OCI-M1 (cell line): ENCODE measurements at places on chromosomes 16 and 17.

DNA sequence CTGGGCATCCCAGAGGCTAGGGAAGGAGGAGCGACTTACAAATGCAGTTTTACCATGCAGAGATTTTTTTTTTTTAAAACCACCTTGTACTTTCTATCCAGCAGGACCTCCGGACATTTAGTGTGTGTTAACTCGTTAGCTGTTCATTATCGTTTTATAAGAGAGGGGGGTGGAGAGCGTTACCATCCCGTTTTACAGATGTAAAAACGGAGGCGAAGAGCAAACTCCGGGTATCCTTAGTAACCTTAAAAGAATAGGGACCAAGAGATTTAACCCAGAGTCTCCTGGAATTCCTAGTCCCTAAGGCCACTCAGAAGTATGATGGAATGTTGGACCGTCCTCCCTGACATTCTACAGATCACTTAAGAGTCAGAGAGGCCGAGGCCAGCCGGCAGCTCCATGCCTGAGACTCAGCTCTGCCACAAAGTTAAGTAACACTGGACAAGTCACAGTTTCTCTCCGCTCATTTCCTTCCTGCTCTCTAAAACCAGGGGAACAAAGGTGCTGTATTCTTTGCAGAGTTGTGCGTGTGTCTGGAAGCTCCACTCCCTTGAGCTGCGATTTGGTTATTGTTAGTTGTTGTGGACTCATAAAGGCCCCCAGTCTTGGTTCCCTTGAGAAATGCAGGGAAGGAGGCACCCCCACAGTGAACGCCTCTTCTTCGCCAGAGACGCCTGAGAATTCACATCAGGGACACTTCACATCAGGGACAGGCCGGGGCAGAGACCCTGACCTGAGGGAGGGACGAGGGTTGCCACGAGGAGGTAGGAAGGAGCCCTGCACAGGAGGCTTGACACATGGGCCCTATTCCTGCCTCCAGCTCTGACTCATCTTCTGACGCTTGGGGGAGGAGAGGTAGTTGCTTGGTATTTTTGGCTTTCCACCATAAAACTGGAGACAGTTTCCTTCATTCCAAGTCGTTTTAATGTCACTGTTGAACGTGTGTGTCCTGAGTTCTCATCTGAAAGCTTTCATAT, 1.2 kb downstream of the DUSP14 start:
- peak; percentile 68 for DNase-seq

DNA sequence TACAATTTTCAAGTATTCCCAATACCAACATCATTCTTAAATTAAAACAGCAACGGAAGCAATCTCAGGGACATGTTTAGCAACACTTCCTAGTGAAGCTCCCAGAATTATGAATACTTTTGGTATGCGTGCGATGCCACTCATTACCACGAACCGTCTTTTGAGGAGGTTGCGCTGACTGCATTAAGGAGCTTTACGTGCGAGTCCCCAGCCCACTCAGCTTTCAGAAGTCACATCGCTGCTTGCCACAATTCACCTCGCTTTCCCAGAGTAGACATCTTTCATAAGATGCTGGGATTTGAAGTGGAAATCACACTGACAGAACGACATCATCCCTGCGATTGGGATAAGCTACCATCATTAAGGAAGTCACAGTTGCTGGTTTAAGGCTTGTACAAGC, 441.6 kb upstream of the HSBP1 start:
- no peak for DNase-seq

DNA sequence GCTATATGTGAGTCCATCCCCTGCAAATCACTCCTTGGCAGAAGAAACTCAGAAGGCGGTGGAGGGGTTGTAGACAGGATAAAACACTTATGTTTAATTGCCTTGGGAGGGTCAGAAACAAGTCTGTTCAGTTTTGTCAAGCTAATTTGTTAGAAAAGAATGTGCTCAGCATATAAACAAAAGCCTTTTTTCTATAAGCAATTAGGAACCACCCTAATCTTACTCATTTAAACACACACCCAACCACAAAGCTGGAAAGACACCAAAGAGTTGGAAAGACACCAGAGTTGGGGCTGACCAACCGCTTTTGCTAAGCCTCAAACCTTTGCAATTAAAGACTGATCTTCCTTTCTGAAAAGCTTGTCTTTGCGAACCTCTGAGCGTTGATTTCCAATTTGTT, 439.2 kb upstream of the ERCC4 start:
- no peak for DNase-seq

GRCh38 chr17:32828822-32829221, 48.1 kb downstream of the MYO1D start:
- no peak for DNase-seq

DNA sequence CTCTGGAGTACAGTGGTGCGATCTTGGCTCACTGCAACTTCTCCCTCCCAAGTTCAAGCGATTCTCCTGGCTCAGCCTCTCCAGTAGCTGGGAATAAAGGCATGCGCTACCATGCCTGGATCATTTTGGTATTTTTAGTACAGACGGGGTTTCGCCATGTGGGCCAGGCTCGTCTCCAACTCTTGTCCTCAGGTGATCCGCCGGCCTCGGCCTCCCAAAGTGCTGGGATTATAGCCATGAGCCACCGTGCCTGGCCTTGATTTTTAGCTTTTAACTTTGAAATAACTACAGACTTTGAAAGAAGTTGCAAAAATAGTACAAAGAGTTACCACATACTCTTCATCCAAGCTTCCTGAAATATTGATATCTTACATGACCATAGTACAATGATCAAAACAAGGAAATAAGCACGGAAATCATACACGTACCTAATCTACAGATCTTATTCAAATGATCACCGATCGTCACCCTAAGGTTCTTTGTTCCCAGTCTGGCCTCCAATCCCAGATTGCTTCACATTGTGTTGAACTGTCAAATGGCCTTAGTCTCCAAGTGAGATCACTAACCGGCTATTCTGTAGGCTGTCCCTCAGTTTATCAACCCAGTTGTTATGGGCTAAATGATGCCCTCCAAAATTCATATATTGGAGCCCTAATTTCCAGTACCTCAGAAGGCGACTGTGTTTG, 18.4 kb downstream of the NPIPA1 start:
- no peak for DNase-seq

GRCh38 chr17:329784-330420, 22.7 kb downstream of the RPH3AL start:
- DNase-seq = peak; percentile 38

DNA sequence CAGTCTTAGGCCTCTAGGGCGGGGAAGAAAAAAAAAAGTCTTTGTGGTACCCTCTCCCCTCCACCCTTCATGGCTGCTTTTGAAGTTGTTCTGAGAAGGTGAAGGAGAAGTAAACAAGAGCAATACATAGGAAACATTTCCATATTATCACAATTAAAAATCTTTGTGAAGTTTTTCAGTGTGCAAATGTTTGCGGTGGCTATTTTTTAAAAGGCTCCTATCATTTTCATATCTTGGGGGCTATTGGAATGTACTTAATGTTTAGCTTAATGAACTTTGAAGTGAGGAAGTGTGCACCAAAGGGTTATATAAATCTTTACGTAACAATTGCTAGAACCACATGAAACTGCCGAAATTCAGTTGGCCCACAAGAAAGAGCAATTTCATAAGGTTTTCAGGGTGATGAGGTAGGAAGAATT, 7.6 kb downstream of the NOL11 start:
- DNase-seq = no peak

- DNase-seq = no peak
Observed at GRCh38 chr16:82082543-82083244, 47.6 kb downstream of the HSD17B2 start.

GRCh38 chr16:89765292-89765830, 44.0 kb downstream of the ZNF276 start:
- DNase-seq = peak; percentile 42

DNA sequence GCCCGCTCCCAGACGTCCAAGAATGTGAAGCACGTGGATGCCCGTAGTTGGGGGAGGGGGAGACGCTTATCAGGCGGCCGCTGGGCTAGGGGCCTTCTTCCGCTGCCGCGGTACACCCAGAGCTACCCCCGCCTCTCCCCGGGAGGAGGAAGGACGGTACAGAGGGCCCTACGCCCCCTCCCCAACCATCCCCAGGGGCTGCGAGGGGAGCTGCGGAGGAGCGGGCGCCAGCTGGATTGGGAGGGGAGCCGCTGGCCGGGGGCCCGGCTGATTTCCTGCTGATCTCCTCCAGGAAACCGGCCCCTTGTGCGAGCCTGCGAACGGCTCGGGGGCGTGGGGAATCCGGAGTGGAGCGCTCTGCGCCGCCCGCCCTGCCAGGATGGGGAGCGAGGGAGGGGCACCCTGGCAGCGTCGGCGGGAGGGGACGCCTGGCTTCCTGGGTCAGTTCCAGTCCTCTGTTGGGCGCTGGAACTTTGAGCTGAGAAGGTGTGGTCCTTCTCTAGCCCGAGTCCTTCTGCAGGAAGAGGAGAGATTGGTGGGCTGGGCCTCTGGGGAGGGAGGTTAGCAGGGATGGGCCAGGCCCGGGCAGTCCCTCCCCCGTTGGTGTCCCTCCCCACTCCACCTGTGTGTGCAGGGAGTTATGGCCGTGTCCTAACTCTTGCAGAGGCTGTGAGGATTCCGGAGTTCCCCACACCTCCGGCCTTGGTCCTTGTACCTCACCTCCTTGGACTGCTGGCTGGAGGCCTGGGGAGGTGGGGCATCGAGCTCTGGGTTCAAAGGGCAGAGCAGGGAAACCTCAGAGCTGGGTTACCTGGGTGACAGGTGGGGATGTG, 19.2 kb downstream of the GJD3 start:
- DNase-seq = peak; percentile 71

DNA sequence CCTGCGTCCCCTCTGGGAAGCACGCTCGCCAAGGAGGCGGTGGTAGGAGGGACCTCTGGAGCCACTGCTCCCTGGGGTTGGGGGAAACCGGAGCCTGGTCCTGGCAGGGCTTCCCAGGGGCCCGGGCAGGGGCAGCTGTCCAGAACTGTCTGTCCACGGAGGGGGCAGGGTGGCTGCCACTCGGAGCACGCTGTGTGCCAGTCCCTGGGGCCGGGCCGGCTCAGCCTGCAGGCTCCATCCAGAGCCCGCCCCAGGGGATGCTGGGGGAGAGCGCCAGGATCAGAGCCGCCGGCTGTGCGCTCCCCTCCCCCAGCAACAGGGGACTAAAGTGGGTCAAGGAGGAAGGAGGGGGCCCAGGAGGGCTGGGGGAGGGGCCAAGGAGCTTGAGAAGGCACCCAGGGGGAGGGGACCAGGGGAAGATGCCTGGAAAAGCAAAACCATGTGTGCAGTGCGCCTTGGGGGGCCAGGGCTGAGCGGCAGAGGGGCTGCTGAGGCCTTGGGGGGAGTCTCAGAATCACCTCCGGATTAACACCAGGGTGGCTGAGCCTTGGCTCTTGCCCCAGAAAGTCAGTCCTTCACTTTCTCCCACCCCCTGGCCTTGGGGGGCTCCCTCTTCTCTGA, 21.3 kb downstream of the ZNF423 start:
- no peak for DNase-seq

- no peak for DNase-seq
Observed at GRCh38 chr16:56191156-56191815, at the start of gene GNAO1. GNAO1 (plus strand) TSS chr16:56191489; CDS start chr16:56192236, 747 bp downstream.

DNA sequence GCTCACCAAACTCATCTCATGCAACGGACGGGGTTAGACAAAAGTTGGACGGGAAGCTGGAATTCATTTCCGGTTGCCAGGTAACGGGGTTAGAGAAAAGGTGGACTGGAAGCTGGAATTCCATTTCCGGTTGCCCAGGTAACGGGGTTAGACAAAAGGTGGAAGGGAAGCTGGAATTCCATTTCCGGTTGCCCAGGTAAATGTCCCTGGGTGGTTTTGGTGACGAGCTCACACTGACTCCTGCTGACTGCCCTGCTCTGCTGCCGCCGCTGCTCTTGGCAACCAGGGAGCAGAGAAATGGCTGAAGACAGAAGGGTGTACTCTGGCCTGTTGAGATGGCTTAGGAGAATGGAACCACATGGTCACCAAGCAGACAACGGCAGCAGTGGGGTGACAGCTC, 170.3 kb upstream of the RPH3AL start:
- no peak for DNase-seq

DNA sequence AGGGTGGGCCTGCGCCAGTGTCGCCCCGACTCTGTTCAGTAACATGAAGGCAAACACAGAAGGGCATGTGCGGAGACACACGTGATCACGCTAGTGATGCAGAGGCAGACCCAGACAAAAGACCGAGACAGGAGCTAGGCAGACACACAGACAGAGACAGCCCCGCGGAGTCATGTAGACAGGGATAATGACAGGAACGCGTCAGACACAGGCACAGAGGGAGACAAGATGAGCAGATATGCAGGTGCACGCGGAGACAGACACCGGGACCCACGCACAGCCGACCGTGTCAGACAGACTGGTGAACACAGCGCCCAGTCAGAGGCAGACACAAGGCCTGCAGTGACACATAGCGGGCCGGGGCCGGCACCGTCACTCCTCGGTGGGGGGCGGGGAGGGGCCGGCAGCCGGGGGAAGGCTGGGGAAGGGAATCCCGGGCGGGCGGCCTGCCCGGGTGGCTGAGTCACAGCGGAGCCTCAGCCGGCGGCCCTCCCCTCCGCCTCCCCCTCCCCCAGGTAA, 7.4 kb downstream of the KDM6B start:
- peak; percentile 96 for DNase-seq

DNA sequence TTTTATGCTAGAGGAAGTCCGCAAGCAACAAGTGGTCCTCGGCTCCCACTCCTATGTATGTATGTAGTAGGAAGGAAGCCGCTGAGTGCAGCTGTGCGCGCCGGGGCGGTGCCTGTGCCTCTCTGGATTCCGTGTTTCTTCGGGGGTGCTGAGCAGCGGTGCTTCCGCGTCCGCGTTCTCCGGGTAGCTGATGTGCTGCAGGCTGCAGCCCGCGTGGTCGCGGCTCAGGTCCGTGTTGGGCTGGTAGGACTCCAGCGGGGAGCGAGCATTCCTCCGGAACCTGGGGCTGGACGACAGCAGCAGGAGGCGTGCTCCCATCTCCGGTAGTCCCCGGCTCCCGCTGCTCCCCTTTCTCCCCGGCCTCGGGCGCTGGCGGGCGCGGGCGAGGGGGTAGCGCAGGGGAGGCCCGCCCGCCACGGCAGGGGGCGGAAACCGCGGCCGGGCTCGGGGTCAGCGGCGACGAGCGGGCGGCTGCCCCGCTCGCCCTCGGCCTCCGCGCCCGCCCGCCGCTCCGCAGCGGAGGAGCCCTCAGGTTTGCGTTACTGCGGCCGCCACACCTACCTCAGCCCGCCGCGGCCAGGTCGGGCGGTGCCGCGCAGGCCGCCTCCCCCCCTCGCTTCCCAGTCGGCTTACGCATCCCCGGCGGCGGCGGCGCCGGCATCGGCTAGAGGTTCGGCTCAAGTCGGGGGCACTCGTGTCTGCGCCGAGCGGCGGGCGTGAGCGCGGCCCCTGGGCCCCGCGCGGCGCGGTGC, 487 bp downstream of the C17orf67 start:
- no peak for DNase-seq

GRCh38 chr17:20159406-20160069, 150.4 kb downstream of the SPECC1 start:
- no peak for DNase-seq

DNA sequence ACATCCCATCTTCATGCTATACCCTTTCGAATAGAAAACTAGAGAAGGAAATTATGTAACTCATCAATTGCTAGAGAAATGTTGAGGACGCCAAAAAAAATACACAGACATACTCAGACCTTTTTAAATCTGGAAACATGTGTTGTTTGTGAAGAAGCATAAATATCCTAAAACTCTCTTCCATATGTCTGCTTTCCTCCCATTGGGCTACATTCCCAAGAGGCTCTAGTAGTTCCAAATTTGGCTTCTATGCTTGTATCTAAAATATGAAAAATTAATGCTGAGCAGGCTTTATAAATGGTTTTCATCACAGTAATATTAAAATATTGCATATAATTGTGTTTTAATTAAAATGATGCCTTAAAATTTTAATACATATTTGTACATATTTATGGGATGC, 297.9 kb upstream of the PSMD7 start:
- DNase-seq = no peak
